ENCODE measurements at places on chromosomes 2 and 18.

GRCh38 chr2:58449286-58450010, 208.3 kb upstream of the FANCL start:
- DNase-seq, result no peak

DNA sequence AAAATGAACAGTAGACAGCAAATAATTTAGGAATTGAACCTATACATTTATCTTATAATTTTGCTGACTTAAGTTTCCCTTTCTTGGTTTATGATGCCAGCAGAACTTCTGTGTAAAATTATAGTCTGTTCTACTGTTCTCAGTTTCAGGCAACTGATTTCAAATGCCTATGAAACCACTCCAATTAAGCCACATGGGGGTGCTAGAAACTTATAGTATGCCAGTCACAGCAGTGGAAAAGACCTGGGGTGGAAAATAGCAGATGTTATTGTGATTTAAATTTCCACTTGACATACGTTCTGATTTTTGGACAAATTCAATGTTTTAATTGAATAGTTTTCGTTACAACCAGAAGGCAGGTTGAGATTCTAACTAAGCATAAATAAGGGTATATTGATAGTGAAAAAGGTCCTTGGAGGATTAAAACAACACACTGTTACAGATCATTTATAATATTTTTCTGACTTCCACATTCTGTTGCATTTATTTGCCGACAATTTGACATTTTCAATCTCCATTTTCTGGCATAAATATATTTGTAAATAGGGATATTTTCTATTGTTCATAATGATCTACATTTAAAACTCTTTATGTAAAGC, 61.4 kb downstream of the CPS1 start:
- peak; percentile 60 for DNase-seq

- DNase-seq, result no peak
These were observed 34.0 kb downstream of the PIGN start for GRCh38 chr18:62152844-62153243.

DNA sequence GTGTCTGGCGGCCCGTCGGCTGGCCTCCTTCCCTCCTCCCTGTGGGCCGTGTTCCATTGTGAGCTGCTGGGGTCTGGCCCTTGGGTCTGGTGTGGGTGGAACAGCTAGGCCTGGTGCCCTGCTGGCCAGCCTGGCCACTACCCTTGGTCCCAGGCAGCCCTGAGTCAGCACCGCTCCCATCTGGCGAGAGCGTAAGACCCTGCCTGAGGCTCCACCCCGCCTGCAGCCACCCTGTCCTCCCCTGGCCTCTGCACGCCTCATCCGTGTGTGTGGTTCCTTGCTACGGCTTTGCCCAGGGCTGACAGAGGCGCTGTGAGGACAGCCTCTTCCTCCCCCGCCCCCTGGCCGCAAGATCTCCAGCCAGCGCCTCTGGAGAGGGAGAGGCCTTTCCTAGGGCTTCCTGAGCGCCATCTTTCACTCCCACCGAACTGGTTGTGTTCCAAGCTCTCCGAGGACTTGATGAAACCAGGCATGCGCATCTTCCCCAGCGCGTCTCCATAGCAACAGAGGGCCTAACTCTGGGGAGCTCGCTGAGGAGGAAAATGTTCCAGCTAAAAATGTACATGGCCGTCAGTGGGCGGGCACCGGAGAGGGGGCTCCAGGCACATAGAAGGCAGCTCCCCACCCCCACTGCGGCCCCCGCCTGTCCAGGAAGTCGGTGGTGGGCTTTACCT, 83.0 kb downstream of the STPG4 start:
- DNase-seq, result no peak

GRCh38 chr18:57208047-57208446, 61.2 kb downstream of the BOD1L2 start:
- no peak for DNase-seq

DNA sequence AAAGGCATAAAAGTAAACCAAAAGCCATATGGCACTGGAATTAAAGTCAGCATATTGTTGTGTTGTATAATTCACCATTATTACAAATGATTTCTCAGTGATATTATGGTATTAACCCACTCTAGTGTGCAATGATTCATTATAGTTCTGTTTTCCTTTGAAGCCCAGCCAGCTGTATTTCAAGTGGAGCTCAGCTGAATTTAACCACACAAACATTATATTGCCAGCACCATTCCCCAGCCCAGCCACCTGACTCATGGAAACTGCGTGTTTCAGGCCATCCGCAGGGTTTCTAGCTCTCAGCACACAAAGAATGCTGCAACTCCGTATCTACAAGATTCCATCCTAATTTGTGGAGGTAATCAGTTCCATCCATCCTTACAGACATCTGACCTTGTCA, 166.8 kb upstream of the CHAC2 start:
- DNase-seq, result no peak

DNA sequence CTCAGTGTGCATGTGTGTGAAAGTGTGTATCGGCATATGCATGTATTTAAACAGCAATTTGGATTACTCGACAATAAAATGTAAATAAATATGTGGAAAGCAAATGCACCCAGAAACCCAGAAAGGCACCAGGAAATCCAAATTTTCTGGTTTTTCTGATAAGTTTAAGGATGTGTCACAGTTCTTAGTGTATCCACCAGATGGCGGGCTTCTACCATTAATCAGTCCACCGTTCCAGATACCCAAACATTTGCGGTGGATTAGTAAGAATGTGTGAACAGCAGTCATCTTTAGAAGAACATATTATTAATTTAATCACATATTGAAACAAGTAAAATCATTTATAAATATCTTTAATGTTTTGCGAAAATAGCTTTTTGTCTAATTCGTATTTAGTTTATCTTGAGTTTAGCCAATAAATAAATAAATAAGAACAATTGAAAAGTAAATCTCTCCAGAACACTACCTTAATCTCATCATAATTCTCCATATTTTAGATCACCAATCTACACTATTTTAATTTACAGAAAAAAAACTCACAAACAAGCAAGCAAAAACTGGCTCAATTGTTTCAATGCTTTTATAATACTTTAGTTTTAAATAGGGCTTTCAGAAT, 298.9 kb downstream of the DSEL start:
- peak; percentile 12 for DNase-seq

DNA sequence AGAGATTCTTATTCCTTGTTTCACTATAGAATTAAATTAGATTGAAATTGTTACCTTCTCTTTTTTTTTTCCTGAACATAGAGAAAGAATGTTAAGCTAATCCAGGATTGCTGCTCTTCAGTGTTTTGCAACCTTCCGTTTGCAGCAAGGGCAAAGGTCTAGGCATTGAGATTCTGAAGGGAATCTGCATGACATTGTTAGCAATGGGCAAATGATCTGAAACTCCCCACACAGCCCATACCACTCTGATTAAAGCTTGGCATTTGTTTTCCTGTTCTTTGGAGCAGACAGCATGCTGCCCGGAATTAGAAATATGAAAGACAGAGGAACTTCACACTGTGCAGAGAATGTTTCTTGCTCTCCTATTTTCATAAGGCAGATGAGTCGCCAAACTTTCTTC, 551.8 kb downstream of the SOCS6 start:
- DNase-seq, result no peak

GRCh38 chr2:28710545-28710944, 41.1 kb upstream of the PPP1CB start:
- DNase-seq, result no peak

- no peak for DNase-seq
These were observed 126.2 kb downstream of the TMEM18 start for GRCh38 chr2:550860-551567.

GRCh38 chr2:69464575-69464974, 27.3 kb upstream of the NFU1 start:
- DNase-seq, result no peak

GRCh38 chr2:85999061-85999831, 106.4 kb downstream of the POLR1A start:
- no peak for DNase-seq

DNA sequence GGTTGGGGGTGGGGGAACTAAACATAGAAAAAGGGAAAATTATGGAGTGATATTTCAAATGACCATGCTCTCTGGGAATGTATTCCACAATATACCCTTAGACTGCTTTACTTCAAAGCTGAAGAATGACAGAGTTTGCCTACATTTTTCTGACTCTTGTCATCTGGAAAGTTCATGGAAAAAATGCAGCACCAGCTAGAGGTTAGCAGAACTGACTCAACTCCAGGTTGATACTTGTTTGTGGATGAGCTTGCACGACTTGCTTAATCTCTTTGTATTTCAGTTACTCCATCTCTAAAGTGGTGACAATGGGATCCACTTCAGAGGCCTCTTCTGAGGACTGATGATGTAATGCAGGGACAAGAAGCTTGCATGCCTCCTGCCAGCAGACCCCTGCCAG, 824.0 kb upstream of the ID2 start:
- DNase-seq, result no peak

- DNase-seq, result no peak
These were observed 7.8 kb upstream of the WNT10A start for GRCh38 chr2:218872645-218873358.

- no peak for DNase-seq
These were observed 2.0 kb upstream of the DGKD start for GRCh38 chr2:233352141-233352842.

DNA sequence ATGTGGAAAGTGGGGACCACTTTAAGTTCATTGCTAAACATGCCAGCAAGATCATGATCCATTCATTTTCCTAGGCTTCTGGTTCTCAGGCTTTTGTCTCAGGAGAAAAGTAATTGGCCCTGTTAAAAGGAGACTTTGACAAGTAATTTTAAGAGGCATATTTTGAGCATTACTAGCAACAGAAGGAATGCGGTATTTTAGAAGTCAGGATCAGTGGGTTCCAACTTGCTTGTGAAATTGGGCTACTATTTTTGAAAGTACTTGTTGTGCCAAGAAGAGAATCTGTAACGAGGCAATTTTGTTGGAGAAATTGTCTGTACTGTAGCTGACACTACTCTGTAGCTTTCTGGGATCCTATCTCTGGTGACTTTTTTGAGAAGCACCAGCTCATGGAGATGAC, 59.4 kb downstream of the CERS6 start:
- DNase-seq, result no peak

- no peak for DNase-seq
These were observed 652.4 kb downstream of the SLC4A3 start for GRCh38 chr2:220279840-220280239.

- no peak for DNase-seq
These were observed 56.0 kb downstream of the DCDC2C start for GRCh38 chr2:3759331-3759730.

DNA sequence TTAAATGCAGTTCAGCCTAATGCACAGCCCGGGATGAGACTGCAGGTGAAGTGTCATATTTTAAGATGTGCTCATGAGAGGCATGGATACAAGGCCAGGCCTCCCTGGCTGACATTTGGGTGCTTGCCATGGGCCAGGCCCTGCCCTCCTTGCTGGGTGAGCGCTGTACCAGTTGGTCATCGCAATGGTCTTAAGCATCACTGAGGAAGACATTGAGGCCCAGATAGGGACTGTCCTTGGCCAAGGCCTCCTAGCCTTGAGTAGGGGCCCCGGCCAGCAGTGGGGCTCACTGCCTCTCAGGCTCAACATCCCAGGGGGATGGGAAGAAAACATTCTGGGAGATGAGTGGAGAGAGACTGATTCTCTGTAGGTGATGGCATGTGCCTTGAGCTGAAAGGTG, 184.3 kb downstream of the SH3RF3 start:
- no peak for DNase-seq

- no peak for DNase-seq
These were observed 16.8 kb upstream of the SLC1A4 start for GRCh38 chr2:64972426-64972825.

DNA sequence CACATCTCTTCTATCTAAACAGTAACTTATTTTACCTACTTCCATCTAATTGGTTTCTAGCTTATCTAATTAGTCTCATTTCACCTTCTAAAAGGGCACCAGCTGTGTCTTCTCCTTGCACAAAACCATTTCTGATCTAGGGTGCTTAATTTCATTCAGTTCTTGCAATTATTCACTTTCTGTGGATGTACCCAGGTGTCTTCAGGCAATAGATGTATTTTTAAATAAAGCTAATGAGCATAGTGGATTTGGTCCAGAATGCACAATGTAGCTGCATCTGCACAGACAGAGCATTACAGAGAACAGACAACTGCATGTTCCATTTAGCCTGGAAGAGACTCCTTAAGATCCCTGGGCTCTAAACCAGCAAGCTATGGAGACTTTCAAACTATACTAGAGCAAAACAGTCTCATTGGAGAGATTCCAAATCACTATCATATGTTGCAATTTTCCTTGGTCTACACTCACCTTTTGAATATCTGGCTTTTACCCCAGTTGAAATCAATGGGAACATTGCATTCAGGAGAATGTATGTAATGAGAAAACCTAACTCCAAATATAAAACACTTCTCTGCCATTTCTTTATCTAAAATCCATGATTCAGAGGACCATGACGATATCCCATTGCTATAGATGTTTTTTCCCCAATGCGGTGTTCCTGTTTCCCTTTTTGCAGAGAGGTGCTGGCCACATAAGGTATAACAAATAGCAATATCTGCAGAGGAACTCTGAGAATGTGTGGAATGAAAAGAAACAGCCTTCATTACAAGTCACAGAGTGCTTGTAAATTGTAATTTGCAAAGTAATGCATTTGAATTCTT, 3.5 kb upstream of the RFX8 start:
- DNase-seq, result no peak

- no peak for DNase-seq
These were observed 223.8 kb upstream of the SYT4 start for GRCh38 chr18:43501099-43501498.
